ENCODE measurements at places on chromosomes 6 and 20.

DNA sequence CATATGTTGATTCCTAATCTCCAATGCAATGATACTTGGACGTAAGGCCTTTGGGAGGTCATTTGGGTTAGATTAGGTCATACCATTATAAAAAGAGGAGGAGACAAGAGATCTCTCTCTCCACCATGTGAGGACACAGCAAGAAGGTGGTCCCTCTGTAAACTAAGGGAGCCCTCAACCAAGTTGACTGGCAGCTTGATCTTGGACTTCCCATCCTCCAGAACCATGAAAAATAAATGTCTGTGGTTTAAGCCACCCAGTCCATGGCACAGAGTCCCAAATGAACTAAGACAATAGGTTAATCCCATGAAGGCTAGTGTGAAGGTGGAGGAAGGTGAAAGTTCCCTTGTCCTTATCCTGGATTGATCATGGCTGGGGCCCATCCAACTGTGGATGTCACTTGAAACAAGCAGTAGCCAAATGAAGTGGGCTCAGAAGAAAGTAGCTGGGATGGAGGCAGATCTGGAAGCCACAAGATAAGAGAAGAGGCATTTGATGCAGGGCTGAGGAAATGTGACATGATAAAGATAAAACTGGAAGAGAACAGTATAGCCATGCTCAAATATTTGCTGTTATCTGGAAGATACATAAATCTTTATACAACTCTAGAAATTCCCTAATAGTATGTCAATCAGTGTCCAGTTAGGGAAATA is 99.9 kb downstream of the BANF2 start:
- DNase-seq: no peak

GRCh38 chr6:32991972-32992371 is 17.4 kb downstream of the HLA-DOA start:
- no peak for DNase-seq

DNA sequence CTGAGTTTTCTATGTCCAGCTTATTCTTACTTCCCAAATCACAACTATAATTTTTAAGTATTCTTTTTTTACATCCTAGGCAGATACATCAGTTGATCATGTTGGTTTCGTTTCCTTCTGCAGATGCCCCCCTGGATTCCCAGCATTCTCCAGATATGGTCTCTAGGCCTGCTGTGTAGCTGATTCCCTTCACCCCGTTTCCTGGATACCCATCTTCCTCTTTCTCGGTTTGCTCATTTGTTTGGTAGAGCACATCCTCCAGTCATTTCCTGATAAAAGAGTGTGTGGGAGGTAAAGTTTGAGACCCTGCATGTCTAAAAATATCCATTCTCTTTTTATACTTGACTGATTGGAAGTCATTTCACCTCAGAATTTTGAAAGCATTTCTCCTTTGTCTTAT is 66.4 kb downstream of the ANKS1A start:
- no peak for DNase-seq

- DNase-seq: no peak
Measured at GRCh38 chr6:132400883-132401617, at the start of gene MOXD1. MOXD1 (minus strand) TSS chr6:132401475; CDS start chr6:132401426, 49 bp downstream.

DNA sequence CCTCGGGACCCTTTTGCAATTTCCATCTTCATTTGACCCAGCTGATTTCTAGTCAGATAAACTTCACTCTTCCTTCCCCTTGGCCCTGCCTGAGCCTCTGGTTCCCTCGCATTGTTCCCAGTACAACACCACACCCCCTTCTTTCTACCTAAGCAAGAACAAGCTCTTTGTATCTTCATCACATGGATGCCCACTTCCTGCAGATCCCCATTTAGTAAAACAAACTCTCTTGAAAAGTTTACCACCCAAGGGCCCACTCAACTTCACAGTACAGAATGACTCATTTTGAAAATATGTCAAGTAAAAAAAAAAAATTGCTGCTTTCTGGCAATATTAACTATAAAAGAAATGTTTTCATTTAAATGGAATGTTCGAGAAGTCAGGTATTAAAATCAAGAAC is 5.2 kb downstream of the FAXC start:
- no peak for DNase-seq

DNA sequence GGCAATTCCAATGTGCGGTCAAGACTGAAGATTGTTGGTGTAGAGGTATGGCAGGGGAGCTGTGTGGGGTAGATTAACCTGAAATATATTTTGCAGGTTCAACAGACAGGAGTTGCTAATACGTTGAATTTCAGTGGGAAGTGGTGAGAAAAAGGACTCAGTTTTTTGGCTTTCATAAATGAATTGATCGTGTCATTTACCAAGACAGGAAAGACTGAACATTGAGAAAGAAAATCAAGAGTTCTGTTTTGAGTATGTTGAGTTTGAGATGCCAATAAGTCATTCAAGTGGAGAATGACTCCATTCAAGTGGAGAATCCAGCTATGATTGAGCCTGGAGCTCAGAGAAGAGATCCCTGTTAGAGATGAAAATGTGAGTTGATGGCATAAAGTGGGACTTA is 31.1 kb downstream of the NFYA start:
- DNase-seq: no peak

GRCh38 chr6:120200853-120201252 is 851.3 kb upstream of the MAN1A1 start:
- no peak for DNase-seq

GRCh38 chr6:165092881-165093595 is 216.4 kb downstream of the C6orf118 start:
- DNase-seq: no peak

- no peak for DNase-seq
Measured at GRCh38 chr6:67792996-67793395, 842.1 kb upstream of the ADGRB3 start.

- DNase-seq: peak; percentile 49
Measured at GRCh38 chr6:41732591-41733359, 2.6 kb downstream of the TFEB start.

DNA sequence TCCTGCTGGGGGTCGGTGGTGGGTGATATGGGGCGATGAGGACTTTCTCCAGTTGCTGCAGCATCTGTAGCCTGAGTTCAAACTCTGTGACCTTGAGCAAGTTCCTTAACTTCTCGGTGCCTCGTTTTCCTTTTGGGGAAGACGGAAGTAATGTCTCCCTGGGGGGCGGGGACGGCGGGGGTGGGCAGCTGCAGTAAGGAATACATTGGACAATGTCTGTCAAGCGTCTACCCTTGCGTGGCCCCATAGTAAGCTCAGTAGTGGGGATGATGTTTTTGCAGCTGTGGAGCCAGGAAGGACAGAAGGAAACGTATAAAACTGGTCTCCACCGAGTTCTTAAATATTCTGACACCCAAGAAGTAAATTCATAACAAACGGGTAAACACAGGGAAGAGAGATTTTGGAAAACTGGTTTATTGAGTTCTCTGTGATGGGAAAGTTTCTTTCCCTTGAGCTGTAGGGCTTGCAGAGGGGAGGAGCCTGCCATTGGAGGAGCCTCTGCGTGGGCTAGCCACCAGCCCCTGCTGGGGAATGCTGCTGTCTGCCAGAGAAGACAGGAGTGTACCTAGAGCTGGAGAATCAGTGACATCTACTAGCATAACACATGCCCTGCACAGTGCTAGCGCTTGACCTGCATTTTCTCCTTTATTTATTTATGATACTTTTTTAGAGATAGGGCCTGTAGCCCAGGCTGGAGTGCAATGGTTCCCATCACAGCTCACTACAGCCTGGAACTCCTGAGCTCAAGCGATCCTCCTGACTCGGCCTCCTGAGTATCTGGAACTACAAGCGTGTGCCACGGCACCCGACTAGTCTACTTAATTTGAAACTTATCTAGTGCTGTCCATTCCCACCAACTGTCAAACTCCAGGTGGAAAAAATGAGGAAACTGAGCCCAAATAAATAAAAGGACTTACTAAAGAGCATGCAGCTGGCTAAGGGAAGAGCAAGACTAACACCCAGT is 1.2 kb upstream of the ACSS1 start:
- DNase-seq: no peak

- DNase-seq: no peak
Measured at GRCh38 chr6:69873291-69873690, 6.9 kb downstream of the COL19A1 start.

GRCh38 chr20:59784365-59784764 is 149.1 kb downstream of the SYCP2 start:
- DNase-seq: no peak

DNA sequence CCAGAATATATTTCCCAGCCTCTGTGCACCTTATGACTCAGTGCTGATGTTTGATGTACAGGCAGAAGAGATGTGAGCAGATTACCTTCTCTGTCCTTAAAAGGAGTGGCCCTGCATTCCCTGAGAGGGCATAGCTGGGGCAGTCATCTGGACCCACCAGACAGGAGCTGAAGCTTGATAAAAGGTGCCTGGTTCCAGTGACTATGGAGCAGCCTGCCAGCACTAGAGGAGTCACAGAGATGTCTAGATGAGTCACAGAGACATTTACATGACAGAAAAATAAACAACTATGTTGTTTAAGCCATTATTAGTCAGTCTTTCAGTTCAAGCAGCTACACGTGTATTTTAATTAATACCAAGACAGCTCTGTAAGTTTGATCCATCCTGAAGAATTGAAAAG is 237.1 kb upstream of the MOCS1 start:
- no peak for DNase-seq

- DNase-seq: no peak
Measured at GRCh38 chr20:1874450-1875182, 20.6 kb upstream of the SIRPA start.
